ENCODE measurements at places on chromosomes 1 and 21.

GRCh38 chr1:160084771-160085321 lies 3.5 kb downstream of the KCNJ9 start:
- DNase-seq = no peak

- no peak for DNase-seq
These were observed 24.8 kb downstream of the CSF1 start for GRCh38 chr1:109935451-109935900.

GRCh38 chr1:87137342-87137739 lies 191.3 kb upstream of the LMO4 start:
- no peak for DNase-seq

- DNase-seq = no peak
These were observed 50.5 kb upstream of the GADD45A start for GRCh38 chr1:67634396-67634935.

DNA sequence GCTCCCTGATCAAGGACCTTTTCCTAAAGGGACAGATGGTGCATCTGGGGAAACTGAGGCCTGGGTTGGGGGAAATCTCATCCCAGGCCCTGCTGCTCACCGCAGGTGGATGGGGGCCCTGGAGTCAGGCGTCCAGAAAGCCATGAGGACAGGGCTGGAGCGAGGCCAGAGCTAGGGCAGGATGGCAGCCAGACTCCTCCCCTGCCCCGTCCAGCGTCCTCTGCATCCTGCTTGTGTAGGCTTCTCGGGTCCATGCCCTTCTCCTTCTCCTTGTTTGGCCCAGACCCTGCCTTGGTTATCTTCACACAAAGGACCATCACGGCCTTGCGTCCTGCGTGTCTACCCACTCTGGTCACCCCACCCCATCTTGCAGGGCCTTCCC lies 43.0 kb downstream of the TRIM11 start:
- DNase-seq = no peak

GRCh38 chr1:17212487-17213121 lies 7.7 kb downstream of the PADI1 start:
- DNase-seq = peak; percentile 90

- DNase-seq = no peak
These were observed 21.8 kb downstream of the PPT1 start for GRCh38 chr1:40075266-40075665.

DNA sequence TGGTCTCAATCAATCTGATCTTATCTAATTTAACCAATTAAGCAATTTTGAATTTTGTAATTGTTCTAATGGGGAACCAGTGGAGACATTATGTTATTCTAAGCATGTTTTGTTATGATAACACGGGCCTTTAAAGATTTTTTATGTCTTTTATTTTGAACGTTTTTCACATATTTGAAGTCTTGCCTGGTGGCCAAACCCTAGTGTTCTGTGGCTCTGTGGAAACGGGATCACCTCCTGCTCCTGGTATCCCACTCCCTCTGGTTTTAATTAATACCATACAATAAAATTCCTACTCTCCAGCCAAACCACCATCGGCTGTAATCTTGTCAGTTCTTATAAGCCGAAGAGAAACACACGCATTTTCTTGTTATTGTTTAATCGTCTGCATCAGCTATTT lies 22.9 kb upstream of the LMO4 start:
- DNase-seq = peak; percentile 12

DNA sequence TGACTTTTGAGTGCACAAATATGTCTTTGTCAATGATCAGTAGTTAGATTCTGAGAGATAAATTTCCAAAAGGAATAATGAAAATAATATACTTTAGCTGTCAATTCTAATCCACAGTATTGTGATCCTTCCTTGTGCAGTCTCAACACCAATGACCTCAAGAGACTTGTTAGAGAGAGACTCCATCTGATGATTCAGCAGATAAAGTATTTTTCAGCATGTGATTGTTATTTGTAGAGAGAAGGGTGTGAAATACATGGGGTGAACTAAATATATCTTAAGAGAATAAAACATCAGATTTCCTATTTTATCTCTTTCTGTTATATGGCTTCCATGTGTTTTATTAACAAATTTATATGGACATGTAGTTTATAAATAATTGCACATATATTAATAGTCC lies 5.9 kb upstream of the ZNF124 start:
- no peak for DNase-seq

DNA sequence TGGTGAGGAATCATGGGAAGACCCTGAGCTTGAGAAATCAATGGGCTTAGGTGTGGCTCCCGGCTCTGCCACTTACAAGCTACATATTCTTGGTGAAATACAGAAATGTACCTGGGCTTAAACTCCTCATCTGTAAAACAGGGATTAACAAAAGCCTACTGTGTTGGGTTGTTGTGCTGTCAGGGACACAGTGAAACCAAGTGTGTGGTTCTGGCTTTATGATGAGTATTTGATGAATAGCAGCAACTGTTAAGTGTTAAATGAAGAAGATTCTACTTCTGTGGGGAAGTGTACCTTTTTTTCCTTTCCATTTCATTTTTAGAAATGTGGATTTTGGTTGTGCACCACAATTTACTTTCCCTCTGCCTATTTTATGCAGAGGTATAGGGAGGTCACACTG lies 41.1 kb upstream of the DUSP10 start:
- DNase-seq = no peak

DNA sequence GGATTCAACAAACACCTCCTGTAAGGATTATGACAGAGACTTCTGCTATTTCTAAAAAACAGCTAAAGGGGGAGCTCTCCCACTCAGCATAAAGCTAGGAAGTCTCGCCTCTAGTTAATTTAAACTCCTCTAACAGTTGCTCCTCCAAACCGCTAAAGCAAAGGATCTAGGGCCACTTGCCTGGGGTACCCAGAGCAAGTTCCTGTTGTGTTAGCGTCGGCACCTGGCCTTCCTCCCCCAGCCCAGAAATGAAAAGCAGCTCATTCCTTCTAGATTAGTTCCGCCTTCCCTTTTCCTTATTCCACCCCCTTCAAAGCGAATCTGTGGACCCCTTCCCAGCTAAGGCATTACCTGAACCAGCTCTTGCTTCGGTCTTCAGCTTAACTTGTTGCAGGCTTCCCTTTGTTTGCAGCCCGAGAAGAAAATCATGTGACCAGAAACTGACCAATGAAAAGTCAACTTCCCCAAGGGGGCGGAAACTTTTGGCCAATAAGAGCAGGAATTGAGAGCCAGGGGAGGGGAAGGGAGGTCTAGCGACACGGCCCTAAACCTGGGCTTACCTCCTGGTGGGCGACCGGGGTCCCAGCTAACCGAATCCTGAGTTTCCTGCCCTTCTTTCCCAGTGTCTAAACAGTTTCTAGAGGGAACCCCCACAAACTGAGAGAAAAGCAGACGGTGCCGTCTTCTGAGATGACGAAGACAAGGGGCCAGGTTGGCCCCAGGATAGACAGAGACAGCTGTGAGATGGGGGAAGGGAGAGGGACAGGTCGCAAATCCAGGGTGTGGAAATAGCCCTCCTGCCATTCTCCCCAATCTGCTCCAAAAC lies at the start of gene PBXIP1:
TSS of gene PBXIP1 (minus strand) at position 382 of the 826 bp plus-strand sequence. CDS start 2,378 bp downstream, outside the sequence.
- peak; percentile 98 for DNase-seq

GRCh38 chr1:87686136-87686495 lies 357.4 kb downstream of the LMO4 start:
- no peak for DNase-seq

DNA sequence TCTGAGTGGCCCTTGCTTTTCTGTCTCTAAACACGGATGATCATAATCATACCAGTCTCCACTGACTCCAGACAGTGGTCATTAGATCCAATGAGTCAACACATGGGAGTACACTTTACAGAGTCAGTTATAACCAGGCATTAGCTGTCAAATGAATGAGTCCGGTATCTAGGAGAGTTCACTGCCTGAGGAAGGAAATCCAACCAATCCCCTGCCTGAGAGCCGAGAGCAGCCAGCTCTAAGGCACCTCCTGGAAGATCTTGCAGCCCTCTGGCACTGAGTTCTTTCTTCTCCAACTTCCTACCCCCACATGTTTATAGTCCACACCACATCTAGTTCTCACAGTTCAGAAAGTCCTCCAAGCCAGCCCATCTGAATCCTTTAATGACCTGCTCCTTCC lies 29.4 kb upstream of the RBM15 start:
- no peak for DNase-seq

DNA sequence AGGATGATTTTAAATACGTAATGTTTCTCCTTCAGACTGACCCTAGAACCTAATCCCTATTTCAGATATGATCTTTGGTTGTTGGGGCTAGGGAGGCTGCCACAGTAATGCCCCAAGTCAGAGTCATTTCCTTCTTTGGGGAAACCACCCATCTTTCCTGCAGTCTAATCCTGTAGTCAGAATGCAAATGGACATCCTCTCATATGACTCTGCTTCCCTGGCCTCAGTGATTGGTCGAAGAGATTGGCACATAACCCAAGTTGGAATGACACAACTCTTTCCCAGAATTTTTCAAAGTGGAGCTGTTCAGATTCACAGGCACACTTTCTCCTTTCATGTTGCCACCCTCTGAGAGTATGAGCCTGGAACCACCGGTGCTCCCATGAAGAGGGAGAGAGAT lies 58.8 kb upstream of the ZNF644 start:
- DNase-seq = no peak

GRCh38 chr1:111133866-111134265 lies 6.0 kb downstream of the DRAM2 start:
- no peak for DNase-seq

GRCh38 chr1:160101037-160101716 lies 2.8 kb upstream of the IGSF8 start:
- peak; percentile 91 for DNase-seq

- DNase-seq = peak; percentile 43
These were observed 37.7 kb downstream of the RRP1 start for GRCh38 chr21:43827015-43827611.

- DNase-seq = no peak
These were observed 32.9 kb downstream of the CLIC6 start for GRCh38 chr21:34701726-34702125.

- DNase-seq = no peak
These were observed 492.0 kb upstream of the VAMP3 start for GRCh38 chr1:7278827-7279765.

GRCh38 chr1:236075848-236076247 lies 11.0 kb upstream of the NID1 start:
- DNase-seq = no peak

- DNase-seq = no peak
These were observed 10.7 kb downstream of the NEGR1 start for GRCh38 chr1:72271555-72272085.

DNA sequence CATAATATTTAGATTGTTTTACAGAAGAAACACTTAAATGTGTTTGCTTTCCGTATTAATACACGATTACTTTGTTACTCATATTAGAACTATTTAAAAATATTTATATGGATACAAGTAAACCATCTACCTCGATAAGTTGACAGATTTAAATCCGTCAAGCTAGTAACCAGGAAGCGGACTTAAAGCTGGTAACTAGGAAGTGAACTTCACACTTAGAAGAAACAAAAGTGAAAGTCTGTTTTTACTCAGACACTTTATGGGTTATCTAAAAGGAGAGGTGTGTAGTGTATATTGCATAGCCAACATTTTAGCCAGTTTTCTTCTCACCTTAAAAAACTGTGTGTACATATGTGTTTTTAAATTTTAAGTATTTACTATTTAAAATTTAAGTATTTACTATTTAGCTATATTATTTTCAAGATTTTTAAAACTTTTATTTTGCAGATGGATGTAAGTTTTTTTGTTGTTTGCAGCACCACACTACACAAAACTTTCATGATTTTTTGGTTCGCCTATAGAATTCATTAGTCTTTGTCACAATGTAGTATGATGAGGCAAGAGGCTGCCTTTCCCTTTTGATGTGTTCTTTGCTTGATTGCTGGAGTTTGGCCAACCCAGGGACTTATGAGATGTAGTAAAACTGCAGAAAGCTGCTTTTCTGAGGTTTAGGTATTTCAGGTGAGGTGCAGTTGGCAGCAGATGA lies 2.7 kb downstream of the USP25 start:
- peak; percentile 41 for DNase-seq

DNA sequence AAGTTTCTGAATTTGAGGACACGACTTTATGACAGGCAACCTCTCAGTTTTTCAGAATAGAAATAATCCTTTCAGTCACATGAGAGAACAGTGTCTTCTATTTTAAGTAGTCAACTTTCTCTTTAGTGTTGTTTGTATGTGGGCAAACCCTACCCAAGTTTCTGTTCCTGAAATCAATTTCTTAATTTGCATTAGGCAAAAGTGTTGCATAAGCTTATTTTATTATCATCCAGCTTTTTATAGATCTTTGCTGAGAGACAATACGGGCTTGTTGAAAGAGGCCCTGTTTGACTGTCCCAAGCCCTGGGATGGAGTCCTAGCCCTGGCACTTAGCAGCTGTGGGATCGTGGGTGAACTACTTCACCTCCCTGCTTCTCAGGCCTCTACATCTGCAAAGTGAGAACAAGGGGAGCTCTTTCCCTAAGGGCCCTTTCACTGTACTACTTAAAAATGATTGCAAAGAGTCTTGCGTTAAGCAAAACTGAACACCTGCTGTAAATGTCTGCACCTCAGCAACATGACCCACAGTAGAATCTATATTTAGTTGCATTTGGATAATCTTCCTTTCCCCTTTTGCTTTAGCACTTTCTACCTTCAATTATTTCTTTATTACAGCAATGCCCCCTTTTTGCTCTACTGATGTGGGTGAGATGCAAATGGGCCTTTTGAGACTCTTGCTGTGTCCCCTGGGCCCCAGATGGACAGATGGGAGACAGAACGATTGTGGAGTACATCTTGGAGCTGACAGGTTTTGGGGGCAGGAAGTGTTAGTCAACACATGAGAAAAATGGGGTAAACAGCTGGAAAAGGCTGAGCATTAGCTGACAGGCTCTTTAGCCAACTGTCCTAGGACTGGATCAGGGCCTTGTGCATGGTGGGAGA lies 41.0 kb upstream of the SCAF4 start:
- DNase-seq = no peak

- DNase-seq = peak; percentile 11
These were observed 68.6 kb upstream of the PALMD start for GRCh38 chr1:99577313-99577712.

DNA sequence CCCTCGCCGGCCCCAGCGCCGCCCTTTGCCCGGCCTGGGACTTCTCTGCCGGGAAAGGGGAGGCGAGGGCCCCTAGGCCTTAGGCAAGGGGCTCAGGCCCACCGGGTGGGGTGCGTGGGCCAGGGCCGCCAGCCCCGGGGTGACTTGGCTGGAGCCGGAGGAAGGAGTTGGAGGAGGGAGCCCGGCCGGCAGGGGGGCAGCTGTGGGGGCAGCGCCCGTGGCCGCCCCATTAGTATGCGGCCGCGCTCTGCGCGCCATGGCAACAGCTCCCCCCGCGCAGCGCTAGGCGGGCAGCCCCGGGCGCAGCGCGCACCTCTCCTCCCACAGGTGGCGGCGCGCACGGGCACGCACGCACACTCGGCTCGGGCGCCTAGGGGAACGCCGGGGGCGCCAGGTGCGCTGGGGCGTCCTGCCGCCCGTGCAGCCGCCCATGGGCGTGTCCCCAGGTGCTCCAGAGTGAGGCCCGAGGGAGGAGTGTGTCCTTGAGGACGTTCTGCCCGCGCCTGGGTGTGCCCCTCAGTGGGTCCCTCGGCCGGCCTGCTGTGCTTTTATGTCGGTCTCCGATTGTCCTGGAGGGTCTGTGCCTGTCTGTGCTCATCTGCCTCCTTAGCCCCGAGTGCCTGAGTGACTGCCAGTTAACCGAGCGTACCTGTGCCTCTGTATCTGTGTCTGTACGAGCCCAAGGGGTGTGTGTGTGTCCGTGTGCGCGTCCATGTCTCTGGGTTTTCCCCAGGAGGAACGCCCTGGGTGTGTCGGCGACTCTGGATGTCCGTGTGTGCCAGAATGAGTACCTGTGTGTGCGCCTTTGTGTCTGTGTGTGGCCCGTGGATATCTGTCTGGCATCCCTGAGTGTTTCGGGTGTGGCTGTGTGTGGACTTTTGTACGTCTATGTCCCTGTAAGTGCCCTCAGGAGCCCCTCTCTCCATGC lies 38.2 kb upstream of the WASF2 start:
- DNase-seq = peak; percentile 81
